ENCODE measurements at places on chromosomes 4 and X.

DNA sequence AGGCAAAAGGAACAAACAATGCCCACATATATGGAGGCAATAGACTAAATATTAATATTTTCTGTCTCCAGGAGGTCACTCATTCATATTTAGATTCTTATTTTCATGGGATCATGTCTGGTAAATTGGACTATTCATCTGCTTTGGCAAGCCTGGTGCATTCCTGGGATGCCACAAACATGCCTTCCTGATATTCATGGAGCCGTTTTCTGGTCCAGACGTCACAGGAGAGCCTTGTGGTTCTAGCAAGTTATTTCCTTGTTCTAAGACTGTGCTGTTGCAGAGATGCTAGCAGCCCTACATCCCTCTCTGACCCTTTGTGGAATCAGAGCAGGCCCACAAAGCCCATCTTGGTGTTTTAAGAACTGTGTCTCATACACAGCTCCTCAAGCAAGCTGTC, 16.1 kb upstream of the EXOSC9 start:
- peak; percentile 98 for DNase-seq

DNA sequence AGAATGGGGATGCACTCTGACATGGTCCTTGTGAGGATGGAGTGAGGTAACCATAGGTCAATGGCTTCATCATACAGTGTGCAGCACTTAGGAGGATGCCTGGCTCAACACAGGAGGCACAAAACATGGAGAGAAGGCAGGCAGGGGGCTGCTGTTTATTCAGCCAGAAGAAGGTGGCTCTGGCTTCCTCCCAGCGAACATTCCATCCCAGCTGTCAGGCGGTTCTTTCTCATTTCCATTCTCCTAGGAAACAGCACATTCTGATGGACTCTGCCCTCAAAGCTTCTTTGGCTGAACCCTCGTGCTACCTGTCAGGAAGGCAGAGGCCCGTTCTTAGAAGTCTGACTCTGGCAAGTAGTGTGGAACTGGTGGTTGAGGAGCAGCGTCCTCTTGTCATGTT, 18.6 kb downstream of the STK32B start:
- DNase-seq: no peak

GRCh38 chrX:136784231-136784630, 3.5 kb upstream of the ARHGEF6 start:
- DNase-seq: no peak

DNA sequence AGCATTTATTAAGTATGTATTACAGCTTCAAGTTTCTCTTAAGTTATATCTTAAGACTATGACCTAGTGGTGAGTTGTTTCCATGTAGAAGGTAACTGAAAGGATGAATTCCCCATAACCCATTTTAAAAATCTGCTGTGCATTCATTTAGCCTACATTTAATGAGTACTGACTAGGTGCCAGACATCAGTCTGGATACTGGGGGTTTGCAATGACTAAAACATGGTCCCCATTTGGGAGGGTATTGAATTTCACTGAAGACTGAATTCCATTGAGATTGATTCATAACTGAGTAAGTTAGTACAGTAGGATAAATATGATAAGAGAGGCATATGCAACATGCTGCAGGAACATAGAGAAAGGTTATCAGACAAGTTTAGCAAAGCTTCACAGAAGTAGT, 241.5 kb downstream of the FRAS1 start:
- DNase-seq: peak; percentile 43

GRCh38 chr4:10114607-10115006, 2.0 kb downstream of the WDR1 start:
- no peak for DNase-seq

DNA sequence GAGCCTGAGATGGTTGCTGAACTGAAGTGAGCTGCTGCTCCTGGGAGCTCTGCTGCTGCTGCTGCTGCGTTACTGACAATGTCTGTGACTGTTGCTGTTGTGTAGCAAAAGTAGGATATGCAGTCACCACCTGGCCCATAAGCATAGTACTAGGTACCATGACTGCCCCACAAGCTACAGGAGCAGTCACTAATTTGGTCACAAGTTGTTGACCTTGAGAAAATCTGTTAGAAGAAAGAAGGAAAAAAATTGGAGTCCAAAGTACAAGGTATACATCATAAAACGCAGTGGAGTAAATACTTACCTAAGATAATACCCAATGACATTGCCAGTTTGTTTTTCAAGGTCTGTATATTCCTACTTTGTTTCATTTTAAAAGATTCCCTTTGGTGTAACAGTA, 42.6 kb downstream of the TMEM165 start:
- no peak for DNase-seq

DNA sequence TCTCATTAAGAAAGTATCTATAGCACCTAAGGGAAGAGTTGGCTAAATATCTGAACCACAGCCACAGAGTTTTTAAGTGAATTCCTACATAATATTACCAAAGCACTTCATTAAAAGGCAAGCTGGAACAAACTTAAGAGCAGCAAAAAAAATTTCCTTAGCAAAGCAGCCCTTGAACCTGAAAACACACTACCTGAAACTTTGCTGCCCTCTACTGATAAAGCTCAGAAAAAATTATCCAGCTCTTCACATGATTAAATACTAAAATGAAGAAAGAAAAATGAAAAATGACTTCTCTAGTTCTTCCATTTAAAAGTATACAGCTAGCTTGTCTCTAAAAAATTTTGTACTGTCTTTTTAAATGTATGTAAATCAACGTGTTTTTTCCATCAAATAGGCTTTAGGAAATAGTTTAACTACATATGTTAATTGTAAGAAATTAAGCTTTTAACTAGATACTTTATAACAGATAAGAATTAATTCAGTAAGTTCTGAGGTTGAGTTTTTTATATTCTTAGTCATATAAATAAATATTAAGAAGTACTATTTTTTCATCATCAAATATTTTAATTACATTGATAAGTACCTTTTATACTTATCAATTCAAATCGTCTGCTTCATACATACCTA, 156.1 kb downstream of the STPG2 start:
- peak; percentile 29 for DNase-seq

DNA sequence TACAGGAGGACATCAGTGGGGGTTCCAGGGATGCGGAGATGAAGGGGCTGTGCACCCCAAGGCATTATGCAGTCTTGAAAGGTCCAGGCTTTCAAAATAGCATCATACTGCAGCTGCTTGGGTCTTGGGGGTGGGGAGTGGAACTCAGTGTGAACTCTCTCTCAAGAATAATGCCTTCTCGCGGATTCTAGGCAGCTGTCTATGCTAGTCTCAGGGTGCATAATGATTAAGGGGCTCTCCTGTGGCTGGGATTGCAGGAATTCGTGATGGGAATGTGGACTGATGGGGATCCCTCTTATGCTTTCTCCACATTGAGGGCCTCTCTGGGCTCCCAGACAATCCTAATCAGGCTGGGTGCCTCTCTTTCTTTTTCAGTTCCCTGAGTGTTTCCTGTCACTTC, 172.2 kb upstream of the ARHGAP24 start:
- DNase-seq: no peak

DNA sequence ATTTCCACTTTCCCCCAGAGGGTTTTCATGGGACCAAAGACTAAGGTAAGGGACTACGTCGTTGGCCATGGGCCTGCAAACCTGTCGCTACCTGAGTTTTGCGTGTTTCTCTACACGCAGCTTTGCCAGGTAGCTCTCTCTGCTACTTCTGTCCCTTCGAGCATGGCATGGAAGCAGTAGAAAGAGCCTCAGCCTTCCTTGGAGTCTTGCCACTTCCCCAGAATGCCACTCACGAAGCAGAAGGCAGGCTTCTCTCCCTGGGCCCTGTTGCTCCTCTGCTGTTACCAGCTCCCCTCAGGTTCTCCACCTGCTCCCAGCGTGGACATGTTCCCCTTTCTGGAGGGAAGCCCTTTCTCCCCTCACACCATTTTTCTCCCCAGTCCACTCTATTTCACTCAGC, 292.9 kb downstream of the DCTD start:
- DNase-seq: no peak

Measured in LHCN-M2 (cell line).